ENCODE measurements at places on chromosomes 7 and 10.

GRCh38 chr7:18831419-18831818 lies 286.0 kb downstream of the TWIST1 start:
- DNase-seq = no peak

- no peak for DNase-seq
Measured at GRCh38 chr7:99624484-99624883, 7.7 kb downstream of the ZSCAN25 start.

DNA sequence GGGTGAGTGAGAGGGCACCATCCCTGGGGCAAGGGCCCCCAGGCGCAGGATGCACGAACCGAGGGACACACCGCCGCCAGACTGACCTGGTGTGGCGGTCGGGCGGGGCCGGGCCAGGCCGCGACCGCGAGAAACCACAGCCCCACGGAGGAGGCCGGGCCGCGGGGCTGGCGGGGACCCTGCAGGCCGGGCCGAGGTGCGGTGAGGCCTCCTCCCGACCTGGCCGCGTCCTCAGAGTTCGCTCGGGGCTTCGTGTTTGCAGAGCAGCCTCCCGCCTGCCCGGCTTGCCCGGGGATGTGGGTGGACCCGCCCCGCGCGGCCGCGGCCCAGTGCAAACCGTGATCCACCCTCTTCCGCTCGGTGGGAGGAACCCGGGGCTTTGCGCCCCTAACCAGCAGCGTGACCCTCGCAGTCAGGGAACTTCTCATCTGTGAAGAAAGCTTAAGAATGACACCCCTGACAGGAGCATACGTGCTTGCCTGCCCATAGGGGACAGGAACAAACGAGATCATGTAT lies 20.6 kb upstream of the HOXA13 start:
- DNase-seq = no peak

- no peak for DNase-seq
Measured at GRCh38 chr10:60962946-60963345, 19.0 kb upstream of the RHOBTB1 start.

DNA sequence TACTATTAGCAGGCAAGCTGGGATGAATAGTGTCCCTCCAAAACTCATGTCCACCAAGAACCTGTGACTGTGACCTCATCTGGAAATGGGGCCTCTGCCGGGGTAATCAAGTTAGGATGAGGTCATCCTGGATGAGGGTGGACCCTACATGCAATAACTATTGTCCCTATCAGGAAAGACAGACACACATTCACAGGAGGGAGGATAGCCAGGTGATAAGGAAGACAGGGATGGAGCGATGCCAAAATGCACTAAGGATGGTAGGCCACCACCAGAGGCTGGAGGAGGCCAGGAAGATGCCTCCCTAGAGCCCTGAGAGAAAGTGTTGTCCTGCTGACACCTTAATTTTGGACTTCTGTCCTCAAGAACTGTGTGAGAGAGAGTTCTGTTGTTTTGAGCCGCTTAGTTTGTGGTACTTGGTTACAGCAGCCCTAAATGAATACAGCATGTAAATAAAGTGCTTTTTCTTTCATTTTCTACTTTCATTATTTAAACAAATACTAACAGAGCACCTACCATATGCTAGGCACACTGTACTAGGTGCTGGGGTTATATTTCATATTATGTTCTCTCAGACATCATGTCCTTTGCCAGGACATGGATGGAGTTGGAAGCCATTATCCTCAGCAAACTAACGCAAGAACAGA lies 111.9 kb downstream of the USP6NL start:
- DNase-seq = peak; percentile 90

GRCh38 chr7:131529179-131529578 lies 27.2 kb downstream of the PODXL start:
- DNase-seq = no peak

GRCh38 chr7:87581723-87582122 lies 19.0 kb downstream of the ABCB1 start:
- DNase-seq = no peak

- DNase-seq = no peak
Measured at GRCh38 chr7:68336594-68336993, 1261.7 kb upstream of the AUTS2 start.

DNA sequence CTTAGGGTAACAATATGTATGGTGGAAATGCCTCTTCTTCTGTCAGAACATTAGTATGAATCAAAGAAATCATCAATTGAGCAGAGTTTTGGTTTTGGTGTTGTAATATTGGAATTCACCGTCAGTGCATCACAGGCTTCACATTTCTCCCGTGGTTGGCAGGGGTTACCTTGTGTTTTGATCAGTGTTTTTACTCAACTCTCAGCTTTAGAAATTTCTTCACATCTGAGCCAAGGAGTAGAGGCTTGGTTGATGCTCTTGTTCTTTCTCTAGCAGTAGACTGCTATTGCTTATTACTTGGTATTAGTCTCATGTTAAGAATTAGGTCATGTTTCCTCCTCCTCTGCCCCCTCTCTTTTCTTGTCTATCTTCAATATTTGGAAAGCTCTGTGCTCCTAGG lies 188.8 kb upstream of the SMIM30 start:
- DNase-seq = no peak

GRCh38 chr7:15175152-15175551 lies 272.6 kb upstream of the DGKB start:
- no peak for DNase-seq

- no peak for DNase-seq
Measured at GRCh38 chr10:16681521-16681920, 135.7 kb downstream of the RSU1 start.

DNA sequence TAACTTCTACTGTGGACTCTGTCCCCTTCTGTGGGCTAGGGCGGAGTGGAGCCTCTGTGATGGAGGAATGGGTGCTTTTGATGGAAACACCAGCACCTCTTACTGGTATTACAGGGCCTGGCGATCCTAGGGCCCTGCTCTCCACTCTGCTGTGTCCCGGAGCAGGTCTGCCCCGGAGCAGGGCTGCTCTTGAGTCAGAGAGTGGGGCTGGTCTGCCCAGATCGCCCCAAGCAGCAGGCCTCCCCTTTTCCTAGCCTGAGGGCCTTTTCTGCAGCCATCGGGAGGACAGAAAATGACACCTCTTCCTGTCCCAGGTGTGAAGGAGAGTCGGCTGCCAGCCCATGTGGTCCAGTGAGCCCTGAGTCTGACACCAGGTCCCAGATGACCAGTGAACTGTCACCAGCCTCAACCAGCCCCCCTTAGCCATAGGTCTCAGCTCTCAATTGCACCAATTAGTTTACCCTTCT lies 1.4 kb downstream of the ZNF282 start:
- peak; percentile 36 for DNase-seq

DNA sequence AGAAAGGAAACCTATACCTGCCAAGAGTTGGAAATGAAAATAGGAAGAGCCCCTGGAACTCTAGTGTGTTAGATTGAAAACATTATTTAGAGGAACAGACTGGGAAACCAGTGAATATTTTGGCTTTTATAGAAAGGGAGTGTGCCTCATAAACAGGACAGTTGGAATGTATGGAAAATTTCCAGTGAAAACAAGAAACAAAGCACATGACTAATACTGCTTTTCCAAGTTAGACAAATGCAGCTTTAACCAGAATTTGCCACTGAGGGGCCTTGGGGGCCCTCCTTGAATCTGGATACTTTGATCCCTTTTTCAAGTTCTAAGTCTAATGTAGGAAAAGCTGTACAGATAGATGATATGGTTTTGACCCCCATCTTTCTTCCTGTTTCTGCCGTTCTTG lies 21.2 kb downstream of the ITGB8 start:
- no peak for DNase-seq

DNA sequence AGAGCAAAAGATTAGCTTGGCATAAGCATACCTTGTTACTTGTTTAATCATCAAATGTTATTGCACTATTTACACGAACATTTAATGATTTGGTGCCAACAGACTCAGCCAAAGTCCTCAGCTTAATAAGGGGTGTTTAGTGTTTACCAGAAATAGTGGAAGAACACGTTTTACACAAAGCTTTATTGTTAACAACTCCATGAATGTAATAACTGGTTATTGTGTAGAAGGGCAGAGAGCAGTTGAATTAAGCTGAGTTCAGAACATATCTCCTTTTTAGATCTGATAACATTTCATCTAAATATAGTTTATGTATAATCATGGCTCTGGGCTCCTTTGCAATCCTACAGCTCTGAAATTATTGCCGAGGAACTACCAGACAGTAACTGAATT lies 99.1 kb downstream of the CABCOCO1 start:
- no peak for DNase-seq

- DNase-seq = peak; percentile 9
Measured at GRCh38 chr7:15686295-15686956, at the start of gene MEOX2. Gene MEOX2, minus strand, starts transcription at chr7:15686683. Its CDS starts 281 bp downstream, at chr7:15686402.

GRCh38 chr10:13311177-13311575 lies 11.3 kb upstream of the PHYH start:
- no peak for DNase-seq

DNA sequence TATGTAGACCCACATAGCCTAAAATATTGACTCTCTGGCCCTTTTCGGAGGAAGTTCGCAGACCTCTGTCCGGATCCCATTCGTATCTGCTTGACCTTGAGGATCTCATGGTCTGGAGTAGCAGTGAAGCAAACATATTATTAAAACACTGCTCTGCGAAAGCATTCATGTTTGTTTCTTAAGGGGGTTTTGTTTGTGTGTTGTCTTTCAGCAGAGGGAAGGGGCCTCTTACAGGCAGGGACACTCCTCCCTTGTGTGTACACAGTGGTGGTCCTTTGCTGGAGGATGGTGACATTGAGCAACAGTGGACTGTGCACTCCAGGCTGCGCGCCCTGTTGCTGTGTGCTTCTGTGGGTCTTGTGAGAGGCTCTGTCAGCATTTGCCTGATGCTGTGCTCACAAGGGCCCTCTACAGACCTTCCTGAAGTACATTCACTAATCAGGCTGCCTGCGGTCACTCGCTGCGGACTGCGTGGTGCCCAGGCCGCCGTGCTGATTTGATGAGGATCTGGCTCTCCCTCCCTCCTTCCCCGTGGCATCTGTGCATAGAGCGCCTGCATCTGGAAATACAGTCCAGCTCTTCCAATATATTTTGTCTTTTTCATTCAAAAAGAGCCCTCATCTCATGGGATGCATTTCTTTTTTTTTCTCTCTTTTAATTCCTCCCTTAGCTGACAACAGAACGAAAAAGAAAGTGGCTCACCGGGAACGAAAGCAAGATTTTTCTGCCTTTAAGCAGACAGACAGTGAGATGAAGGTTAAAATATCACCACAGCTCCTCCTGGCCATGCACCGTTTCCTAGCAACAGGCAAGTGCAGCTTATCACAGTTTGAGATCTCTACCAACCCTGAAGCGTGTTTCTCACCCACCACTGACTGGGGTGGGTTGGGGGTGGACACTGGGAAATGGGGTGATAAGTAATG lies 135.8 kb downstream of the CNNM2 start:
- peak; percentile 79 for DNase-seq

DNA sequence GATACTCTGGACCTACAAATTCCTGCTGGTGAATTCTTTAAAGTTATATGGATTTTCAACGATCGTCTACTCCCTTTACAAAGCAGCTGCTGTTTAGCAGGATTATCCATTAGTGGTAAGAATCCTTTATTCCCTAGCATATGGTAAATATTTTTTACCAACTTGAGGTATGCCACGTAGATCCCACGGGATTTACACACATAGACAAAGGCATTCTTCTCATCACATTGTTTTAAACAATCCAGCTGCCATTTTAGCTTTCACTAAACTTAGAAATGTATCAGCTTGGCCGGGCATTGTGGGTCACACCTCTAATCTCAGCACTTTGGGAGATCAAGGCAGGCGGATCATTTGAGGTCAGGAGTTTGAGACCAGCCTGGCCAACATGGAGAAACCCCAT lies 148.0 kb upstream of the SH2B2 start:
- no peak for DNase-seq

- DNase-seq = no peak
Measured at GRCh38 chr10:48880016-48880705, 59.5 kb downstream of the LRRC18 start.

- no peak for DNase-seq
Measured at GRCh38 chr7:140596519-140597427, 43.8 kb downstream of the DENND2A start.

DNA sequence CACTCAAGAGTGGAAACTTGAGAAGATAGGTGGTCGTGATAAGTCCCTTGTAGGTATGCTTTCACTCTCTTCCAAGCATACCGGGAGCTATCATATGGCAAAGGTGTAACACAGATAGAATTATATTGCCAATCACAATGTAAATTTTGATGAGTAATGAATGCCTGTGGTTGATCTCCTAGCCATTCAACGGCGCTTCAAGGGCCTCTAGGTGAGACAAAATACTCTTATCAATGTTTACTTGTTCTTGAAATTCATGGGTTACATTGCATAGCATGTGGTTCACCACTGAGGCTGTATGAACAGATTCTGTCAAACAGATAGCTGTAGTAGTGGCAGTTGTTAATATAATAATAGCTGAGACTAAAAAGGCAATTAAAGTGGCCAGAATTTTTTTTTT lies 82.4 kb downstream of the THSD7A start:
- peak; percentile 10 for DNase-seq

DNA sequence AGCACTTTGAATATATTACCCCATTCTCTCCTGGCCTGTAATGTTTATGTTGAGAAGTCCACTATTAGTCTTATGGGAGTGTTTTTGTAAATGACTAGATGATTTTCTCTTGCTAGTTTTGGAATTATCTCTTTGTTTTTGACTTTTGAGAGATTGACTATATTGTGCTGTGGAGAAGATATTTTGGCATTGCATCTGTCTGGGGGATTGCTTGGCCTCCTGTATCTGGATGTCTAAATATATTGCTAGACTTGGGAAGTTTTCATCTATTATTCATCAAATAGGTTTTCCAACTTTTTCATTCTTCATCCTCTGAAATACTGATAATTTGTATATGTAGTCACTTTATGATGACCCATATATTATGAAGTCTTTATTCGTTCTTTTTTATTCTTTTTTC lies 277.1 kb upstream of the PCDH15 start:
- DNase-seq = no peak

GRCh38 chr7:20211376-20211775 lies 5.8 kb downstream of the MACC1 start:
- peak; percentile 62 for DNase-seq

GRCh38 chr7:72265071-72265904 lies 146.8 kb downstream of the CALN1 start:
- DNase-seq = no peak

GRCh38 chr7:64999165-65000004 lies 7.1 kb downstream of the ERV3-1 start:
- DNase-seq = peak; percentile 75

Data from hematopoietic multipotent progenitor cell treated with erythropoietin and hydrocortisone succinate and interleukin-3 and kit ligand, for 6 days (in vitro differentiated cells).